AG10803 (cell line): ENCODE measurements at places on chromosomes 6 and 20.

DNA sequence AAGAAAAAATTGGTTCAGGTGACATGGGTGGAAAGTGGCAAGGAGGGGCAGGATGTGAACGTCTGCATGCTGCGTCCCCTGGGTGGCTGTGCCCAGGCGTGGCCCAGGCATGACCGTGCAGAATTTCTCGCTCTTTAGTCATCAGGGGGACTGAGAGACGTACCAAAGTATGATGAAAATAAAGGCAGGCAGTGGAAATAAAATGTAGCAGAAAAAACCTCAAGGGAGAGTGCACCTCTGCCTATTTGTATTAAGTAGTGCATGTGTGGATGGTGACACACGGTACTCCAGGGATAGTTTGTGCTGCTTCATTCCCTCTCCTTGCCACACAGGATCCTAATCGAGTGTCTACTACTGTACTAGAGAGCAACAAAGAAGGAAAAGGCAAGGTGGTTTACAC lies 81.1 kb downstream of the ATP9A start:
- DNase-seq, result peak; percentile 30

DNA sequence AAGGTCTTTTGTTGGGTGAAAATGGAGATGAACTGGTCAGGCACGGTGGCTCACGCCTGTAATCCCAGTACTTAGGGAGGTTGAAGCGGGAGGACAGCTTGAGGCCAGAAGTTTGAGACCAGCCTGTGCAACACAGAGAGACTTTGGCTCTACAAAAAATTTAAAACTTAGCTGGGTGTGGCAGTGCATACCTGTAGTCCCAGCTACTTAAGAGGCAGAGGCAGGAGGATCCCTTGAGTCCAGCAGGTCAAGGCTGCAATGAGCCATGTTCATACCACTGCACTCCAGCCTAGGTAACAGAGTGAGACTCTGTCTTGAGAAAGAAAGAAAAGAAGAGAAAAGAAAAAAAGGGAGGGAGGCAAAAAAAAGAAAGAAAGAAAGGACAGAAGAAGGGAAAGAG lies 90.9 kb upstream of the NFATC2 start:
- no peak for DNase-seq

DNA sequence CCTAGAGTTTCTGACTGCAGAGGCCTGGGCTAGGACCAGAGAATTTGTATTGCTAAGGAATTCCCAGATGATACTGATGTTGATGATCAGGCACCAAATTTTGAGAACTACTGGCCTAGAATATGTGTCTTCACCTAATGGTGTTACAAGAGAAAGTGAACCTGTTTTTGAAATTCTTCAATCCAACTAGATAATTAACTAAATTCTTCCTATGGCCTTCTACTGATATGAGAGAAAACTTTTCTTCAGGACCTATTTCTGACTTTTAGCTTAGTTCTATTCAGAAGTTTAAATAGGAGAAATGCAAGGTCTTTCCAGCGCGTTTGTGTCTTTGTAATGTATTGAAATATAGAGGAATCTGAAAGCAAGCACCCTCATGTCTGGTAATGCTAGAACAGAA lies 7.3 kb downstream of the NKAIN2 start:
- no peak for DNase-seq

DNA sequence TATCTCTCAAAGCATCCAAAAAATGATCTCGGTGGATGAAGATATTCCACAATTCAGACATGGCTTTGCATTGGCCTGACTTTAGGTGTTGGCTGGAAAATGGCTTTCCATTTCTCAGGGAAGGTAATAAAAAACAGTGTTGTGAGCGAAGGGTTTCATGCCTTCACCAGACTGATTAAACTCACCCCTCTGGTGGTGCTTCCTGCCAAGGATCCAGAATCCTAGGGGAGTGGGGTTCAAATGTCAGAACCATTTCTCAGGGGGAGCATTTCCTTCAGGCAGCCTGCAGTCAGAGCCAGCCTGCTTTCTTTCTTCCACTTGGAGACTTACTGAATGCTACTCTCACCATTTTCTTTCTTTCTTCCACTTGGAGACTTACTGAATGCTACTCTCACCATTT lies 45.7 kb upstream of the SMIM28 start:
- DNase-seq, result no peak

- peak; percentile 25 for DNase-seq
These were observed 217.2 kb downstream of the CDKAL1 start for GRCh38 chr6:20751293-20751935.

GRCh38 chr6:140062043-140063020 lies 687.9 kb upstream of the CITED2 start:
- peak; percentile 99 for DNase-seq

DNA sequence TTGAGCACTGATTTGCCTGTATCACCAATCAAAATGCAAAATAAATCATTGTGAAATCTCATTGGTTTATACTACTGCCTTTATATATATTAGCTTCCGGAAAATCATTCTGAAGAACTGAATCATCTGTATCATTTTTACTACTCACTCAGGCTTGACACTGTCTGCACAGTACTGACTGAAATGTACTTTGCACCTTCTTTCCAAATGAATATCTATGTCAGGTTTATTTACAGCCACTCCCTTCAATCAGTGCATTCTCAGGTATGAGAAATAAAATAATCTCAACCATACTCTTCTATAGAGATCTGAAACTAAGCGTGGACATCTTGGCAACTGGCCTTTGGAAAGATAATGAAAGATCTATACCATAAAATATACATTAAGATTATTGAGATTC lies 2.7 kb downstream of the KHDRBS2 start:
- DNase-seq, result no peak

DNA sequence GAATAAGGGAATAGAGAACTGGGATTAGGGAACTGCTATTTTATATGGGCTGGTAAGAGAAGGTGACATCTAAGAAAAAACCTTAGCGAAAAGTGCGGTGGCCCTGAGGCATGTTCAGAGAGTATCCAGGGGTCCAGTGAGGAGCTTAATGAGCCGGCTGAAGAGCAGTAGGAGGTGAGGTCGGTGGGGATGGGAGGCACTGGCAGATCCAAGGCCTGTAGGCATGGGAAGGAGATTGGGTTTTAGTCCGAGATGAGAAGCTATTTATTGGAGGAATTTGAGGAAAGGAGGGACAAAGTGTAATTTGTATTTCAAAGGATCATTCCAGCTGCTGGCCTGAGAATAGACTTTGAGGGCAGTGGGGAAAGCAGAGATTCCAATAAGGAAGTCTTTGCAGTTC lies 123.8 kb downstream of the QKI start:
- DNase-seq, result no peak

- DNase-seq, result no peak
These were observed 17.4 kb downstream of the PLEKHG1 start for GRCh38 chr6:150617062-150617461.

DNA sequence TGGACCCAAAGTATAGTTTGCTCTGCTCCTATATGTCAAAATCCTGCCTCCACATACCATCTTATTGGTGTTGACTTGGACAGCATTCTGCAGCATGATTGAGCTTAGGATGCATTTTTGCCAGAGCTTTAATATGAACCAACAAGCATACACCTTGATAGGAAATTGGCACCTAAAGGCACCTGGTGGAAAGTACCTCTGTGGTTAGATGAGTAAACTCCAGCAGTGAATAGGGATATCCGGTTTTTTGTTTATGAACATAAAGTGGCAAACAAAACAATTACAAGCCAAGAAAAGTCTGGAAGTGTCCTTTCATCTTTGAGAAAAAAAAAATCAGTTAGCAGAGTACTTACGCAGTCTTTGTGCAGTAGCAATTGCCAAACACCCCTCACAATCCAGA lies 6.2 kb upstream of the CYP24A1 start:
- no peak for DNase-seq

GRCh38 chr20:54355631-54356280 lies 119.6 kb upstream of the DOK5 start:
- DNase-seq, result no peak

DNA sequence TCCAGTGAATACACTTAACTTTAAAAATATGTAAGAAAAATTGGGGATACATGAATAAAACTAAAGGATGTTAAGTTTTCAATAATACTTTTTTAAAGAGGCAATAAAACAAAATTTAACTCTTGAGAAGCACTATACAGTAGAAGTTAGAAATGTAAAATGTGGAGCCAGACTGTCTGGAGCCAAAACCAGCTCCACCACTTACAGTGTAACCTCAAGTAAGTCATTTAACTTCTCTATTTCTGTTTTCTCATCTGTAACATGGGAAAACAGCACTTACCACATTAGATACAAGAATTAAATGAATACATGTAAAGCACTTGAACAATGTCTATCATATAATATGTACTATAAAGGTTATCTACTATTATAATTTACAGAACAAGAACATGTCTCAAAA lies 6.7 kb downstream of the ATG5 start:
- no peak for DNase-seq

DNA sequence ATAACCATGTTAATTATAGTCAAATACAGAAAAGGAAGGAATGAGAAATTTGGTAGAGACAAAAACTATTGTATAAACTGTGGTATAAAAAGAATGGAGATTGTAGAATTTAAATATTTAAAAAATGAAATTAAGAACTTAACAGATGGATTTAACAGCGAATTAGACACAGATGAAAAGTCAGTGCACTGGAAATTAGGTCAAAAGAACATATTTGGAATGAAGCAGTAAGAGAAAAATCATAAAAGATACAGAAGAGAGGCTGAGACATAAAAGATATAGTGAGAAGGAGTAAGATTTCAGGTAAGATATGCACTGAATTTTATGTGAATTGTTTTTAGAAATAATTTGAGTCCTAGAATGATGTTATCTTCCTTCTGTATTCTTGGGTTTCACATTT lies 14.0 kb downstream of the TSPYL4 start:
- DNase-seq, result no peak

DNA sequence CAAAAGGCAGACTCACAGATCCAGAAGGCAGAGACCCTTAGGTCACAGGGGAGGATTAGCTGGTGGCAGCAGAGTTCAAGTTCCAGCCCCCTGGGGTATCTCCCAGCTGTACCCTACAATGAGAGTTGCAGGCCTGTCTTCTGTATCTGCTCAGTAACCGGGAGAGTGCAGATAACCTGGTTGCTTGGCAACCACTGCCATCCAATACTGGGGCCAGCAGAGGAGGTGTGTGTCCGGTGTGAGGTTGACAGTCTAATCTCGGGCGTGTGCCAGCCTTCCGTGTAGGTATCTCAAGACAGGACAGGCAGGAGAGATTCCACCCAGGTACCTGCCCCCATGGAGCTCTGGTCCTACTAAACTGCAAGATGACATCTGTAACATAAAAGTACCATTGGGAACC lies 56.6 kb upstream of the TBC1D7 start:
- DNase-seq, result no peak

DNA sequence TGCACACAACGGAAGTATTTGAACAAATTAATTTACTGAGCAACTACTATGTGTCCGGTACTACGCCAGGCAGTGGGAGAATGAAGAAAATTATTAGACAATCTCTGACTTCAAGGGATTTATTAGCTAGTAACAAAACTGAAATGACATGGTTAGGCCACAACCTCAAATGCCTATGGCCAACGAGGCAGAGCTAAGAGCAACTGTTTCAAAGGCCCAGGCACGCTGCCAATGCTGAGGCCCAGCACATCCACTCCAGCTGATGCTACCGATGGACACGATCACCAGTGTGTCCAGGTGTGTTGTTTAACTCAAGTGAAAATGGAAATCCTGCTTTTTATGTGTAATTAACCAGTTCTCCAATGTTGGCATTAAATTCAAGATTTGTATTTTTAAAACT lies 420.9 kb downstream of the PRKN start:
- no peak for DNase-seq

- peak; percentile 69 for DNase-seq
These were observed 237.8 kb downstream of the SYNE1 start for GRCh38 chr6:152399399-152399798.

- DNase-seq, result no peak
These were observed 29.3 kb upstream of the RALY start for GRCh38 chr20:33964441-33964840.

GRCh38 chr20:10714236-10714975 lies 40.6 kb upstream of the JAG1 start:
- no peak for DNase-seq

GRCh38 chr6:118895261-118895560 lies 1.3 kb downstream of the ASF1A start:
- DNase-seq, result no peak

- no peak for DNase-seq
These were observed 36.8 kb upstream of the CLDN20 start for GRCh38 chr6:155227046-155227445.

GRCh38 chr6:105609375-105609991 lies 206.6 kb upstream of the PREP start:
- no peak for DNase-seq

GRCh38 chr6:33205191-33206026 lies 954 bp downstream of the HSD17B8 start:
- peak; percentile 27 for DNase-seq

- no peak for DNase-seq
These were observed 11.9 kb downstream of the ASF1A start for GRCh38 chr6:118905851-118906250.
